Psoas muscle (tissue), 8 donors: ENCODE measurements at places on chromosomes 7 and 10.

- DNase-seq: no peak
Measured at GRCh38 chr7:145691377-145691914, 425.2 kb upstream of the CNTNAP2 start.

DNA sequence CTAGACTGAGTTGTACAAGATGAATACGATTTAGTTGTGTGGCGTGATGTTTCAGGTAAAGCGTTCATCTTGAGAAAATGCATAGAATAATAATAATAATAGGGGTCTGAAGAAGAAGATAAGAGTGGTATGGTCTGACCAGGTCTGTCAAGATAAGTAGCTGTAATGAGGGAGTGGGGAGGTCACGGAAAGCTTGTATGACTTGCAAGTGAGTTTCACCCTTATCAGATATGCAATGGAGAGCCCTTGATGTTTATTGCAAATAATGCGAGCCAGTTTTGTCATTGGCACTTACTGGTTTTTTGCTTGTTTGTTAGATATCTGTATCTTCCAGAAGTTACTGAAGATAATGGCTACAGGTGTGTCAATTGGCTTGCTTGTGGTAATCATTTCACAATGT, 611.5 kb downstream of the CNTNAP2 start:
- DNase-seq: no peak

GRCh38 chr7:151964951-151965350, 8.7 kb downstream of the GALNTL5 start:
- peak; percentile 48 for DNase-seq

- DNase-seq: no peak
Measured at GRCh38 chr7:135602304-135602703, 44.6 kb downstream of the NUP205 start.

DNA sequence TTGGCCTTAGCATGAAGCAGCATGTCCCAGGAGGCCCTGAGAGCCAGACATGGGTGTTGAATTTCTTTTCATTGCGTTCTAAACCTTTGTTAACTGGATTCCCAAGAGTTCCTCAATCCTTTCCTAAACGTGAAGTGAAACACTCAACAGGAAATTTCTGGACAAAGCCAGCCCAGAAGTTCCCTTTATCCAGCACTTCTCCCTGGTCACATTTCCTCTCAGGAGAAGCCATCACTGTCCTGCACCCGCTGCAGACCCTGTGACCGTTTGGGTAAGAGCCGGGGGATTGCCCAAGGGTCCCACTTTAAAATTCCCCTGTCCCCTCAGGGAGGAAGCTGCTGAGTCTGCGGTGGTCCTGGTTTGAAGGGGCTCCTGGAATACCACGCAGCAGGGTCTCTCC, 88.0 kb upstream of the ZPBP start:
- no peak for DNase-seq

- no peak for DNase-seq
Measured at GRCh38 chr10:33154590-33154989, 179.9 kb downstream of the NRP1 start.

DNA sequence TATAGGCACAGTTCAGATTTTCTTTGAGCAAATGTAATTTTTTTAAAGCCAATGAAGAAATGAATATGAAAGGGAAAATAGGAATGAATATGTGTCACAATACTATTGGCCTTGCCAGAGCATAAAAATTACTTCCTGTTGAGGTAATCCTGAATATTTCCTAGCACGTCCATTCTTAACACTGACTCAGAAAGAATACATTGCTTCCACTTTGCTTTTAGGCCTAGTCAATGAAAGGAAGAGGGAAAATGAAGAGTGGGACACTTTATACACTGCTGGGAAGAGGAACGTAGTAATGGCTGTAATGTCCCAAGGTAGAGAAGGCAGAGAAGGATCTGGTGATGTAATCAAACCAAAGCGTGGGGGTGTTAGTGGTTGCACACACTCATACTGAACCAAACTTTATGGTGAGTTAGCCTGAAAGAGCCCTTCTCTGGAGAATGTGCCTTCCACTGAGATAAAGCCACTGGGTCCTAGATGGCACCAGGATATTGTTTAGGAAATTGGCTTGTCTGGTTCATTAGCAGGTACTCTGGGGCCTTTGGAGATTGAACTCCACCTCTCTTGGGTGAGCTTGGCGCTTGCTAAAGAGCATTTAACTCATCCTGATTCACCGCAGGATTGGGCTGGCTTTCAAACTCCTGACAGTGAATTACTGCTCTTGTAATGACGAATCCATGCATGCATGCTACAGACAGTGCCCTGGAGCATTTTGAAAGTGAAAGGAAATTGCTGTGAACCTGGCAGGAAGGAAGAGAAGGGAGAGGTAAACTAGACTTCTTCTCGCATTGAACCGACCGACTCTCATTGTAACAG, 254.9 kb downstream of the KIAA1217 start:
- DNase-seq: no peak

- no peak for DNase-seq
Measured at GRCh38 chr10:79320820-79321493, 26.3 kb upstream of the PPIF start.

DNA sequence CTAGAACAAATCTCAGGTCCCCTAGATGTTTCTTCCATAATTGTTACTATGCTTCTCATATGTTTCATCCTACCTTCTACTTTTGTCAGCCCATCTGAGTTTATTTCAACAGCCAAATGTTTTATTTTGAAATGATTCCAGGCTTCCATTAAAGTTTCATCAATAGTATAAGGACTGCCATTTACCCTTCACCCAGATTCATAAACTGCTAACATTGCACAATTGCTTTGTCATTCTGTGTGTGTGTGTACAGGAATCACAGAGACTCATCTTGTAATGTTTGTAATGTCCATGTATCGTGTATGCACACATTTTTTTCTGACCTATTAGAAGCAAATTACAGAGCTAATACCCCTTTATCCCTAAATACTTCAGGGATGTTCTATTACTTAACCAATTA, 25.5 kb downstream of the MMRN2 start:
- no peak for DNase-seq

DNA sequence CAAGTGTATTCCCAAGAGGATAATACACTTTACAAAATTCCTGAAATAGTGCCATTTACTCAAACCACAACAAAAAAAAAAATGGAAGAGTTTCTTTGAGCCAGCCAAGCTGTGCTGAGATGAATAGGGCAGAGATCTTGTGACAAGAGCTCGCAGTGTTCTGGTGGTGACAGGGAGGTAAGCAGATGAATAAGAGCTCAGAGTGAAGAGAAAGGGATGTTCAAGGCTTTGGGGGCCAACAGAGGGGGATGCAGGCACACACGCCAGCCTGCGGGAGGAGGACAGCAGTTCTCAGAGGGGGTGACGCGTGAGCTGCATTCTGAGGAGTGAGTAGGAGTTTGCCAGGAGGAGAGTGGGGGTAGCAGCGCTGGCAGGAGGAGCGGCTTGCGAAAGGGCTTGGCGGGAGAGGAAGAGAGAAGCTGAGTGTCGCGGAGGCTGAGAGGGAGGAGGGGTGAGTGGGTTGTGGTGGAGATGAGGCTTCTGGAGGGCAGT, 194.4 kb upstream of the IMMP2L start:
- peak; percentile 80 for DNase-seq

- peak; percentile 51 for DNase-seq
Measured at GRCh38 chr10:103592186-103593021, 98.9 kb downstream of the NEURL1 start.

GRCh38 chr10:96619120-96619519, 32.3 kb upstream of the TM9SF3 start:
- DNase-seq: no peak

DNA sequence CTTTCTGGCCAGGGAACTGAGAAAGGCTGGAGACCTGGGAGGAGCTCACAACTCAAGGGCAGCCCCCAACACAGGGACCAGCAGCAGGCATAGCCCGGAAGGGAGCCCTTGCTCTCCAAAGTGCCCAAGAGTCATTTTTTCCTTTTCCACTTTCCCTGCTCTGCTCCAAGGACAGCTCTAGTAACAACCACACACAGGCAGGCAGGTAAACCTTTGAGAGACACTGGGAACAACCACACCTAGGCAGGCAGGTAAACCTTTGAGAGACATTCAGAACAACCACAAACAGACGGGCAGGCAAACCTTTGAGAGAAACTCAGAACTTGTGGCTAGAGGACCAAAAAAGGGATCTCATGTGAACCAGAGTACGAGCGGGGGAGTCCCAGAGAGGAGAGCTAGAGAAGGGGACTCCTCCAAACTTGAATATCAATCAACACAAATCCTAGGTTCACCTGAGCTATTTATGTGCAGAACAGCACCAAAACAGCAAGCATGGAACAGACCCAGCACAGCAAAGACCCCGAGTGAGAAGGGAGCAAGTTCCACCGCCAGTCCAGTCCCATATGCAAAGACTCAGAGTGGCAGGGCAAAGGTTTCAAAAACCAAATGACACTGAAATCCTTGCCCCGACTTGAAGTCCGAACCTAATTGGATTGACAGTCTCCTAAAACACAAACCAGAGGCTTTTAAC, 33.6 kb upstream of the GUSB start:
- no peak for DNase-seq

- DNase-seq: no peak
Measured at GRCh38 chr10:70433581-70434280, 7.8 kb downstream of the NODAL start.

DNA sequence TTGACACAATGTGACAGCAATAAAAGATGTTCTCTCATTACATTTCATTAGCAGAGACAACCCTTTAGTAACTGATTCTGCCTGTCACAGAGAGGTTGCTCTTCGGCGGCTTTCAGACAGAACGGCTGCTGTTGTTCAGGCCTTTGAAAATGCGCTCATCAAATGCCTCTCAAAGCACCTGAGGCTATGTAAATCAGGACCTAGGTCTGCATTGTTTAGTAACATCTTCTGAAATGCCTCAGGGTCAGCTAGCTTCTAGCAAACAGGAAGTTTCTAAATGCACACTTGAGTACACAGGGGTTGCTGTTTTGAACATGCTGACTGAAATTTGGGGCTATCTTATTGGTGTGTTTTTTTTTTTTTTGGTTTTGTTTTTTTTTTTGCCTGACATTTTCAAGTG, 143.3 kb upstream of the DKK1 start:
- no peak for DNase-seq

DNA sequence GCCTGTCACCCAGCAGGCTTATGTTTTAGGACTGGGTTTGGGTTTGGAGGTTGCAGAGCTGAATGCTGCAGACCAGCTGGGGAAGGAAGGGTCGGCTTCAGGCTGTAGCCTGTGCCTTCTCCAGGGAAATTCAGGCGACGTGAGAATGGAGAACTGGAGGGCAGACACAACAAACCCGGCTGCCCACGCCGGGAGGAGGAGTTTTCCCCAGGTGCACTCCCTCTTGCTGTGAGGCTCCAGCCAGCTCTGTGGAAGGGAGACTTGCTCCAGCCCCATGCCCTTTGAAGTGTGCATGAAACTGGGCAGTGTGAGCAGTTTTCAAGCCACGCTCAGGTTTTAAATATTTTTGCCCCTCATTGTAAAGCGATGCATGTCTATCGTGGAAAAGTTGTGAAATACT, 279.1 kb downstream of the CCSER2 start:
- DNase-seq: no peak

GRCh38 chr10:73874267-73875138, at the start of gene CAMK2G:
Gene CAMK2G, minus strand, starts transcription at chr10:73874555. Its CDS starts 94 bp downstream, at chr10:73874461.
- peak; percentile 89 for DNase-seq

DNA sequence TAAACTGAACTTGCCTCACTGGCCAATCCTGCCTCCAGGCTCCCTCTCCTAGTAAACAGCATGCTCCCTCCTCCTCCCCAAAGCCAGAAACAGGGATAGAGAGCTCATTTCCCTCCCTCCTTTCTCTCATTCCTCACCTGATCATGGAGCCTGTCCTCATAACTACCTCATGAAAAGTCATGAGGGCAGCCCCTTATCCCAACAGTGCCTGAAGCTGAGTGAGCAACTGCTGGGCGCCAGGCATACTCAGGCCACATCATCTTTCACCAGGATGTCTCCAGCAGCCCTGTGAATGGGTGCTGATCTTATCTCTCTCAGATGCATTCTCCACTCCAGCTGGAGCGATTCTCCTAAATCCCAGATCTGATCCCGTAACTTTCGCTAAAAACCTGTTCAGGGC, 307.2 kb downstream of the PRPF18 start:
- DNase-seq: no peak

GRCh38 chr10:102919246-102919959, 1.3 kb downstream of the CNNM2 start:
- peak; percentile 18 for DNase-seq

DNA sequence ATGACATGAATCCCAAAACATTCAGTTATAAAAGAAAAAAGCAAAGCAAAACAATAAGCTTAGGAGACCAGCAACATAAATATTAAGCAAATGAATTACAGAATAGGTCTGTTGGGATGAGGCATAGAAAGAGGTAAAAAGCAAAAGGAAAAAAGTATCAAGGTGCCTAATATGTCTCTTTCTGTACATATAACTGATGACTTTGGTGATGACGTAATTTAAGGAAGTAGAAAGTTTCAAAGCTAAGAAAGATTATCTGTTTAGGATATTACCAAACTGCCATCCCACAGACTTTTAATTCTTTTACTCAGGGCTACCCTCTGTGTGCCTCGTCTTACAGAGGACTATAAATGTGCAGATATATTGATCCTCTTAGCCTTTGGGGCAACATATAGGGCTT, 1066.5 kb downstream of the SORCS3 start:
- no peak for DNase-seq

GRCh38 chr10:12208460-12208859, 12.5 kb downstream of the CDC123 start:
- no peak for DNase-seq

GRCh38 chr10:72953687-72954086, 919 bp downstream of the PLA2G12B start:
- DNase-seq: no peak

- DNase-seq: no peak
Measured at GRCh38 chr7:82677493-82677892, 233.9 kb upstream of the CACNA2D1 start.

DNA sequence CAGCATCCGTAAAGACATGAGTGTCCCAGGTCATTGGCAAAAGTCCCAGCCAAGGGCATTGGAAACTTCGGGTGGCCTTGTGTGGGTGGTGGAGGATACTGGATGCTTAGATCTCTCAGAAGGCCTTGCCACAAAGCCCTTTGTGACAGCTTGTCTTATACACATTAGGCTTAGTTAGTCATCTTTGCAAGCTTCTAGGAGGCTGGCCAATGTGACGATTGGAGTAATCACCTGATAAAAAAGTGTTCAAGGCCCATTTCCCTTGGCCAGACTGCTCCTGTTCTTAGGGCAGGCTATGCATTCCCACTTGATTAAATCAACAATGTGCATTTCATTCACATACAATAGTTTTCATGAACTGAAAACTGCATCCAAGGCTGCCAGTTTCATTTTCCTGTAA, 26.9 kb downstream of the NPS start:
- no peak for DNase-seq

DNA sequence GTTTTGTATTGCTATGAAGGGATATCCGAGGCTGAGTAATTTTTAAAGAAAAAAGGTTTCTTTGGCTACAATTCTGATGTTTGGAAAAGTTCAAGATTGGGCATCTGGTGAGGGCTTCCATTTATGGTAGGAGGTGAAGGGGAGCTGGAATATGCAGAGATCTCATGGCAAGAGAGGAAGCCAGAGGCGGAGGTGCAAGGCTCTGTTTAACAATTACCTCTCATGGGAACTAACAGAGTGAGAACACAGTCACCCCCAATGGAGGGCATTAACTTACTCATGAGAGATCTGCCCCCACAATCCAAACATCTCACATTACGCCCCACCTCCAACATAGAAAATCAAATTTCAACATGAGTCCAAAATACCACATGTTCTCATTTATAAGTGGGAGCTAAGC, 62.0 kb downstream of the AKR1D1 start:
- DNase-seq: no peak

GRCh38 chr10:88849234-88849633, 2.4 kb downstream of the ANKRD22 start:
- DNase-seq: no peak

- DNase-seq: no peak
Measured at GRCh38 chr7:33099154-33099940, 9.9 kb downstream of the RP9 start.

- DNase-seq: no peak
Measured at GRCh38 chr7:119596651-119597050, 676.3 kb upstream of the KCND2 start.
